ENCODE measurements at places on chromosomes 2 and 18. TPM values are rescaled to one million over a fixed set of nuclear protein-coding genes. Genes with fewer than 3 reads are reported as not detected.
A peak's percentile ranks its signal among the peaks of the same experiment; 100 is the strongest.

Gene SKOR2
- total RNA-seq = not detected

Gene MARCHF4
- 1.4 TPM for total RNA-seq

Gene SANBR
- total RNA-seq = 12.1 TPM

Gene FSIP2
- total RNA-seq = 1.7 TPM

- H3K4me1 ChIP-seq = peaks cover 57% of the 10 kb centered on the region
- H3K4me3 ChIP-seq = no peak overlapping the region
- H3K27me3 ChIP-seq = no peaks in the 10 kb centered on the region
- DNase-seq = no peak
- H3K27ac ChIP-seq = no peak overlapping the region
Observed at GRCh38 chr18:9711361-9712129, 3.4 kb downstream of the RAB31 start.

- peaks cover 8% of the 10 kb centered on the region for H3K36me3 ChIP-seq
- H3K4me1 ChIP-seq = peaks cover 52% of the 10 kb centered on the region
- H3K4me3 ChIP-seq = no peak overlapping the region
- H3K27me3 ChIP-seq = no peaks in the 10 kb centered on the region
Observed at GRCh38 chr2:43276962-43277391, 50.6 kb upstream of the ZFP36L2 start.

- peaks cover 10% of the 10 kb centered on the region for H3K36me3 ChIP-seq
- DNase-seq = no peak
- no peaks in the 10 kb centered on the region for H3K4me1 ChIP-seq
- no peak overlapping the region for H3K4me3 ChIP-seq
Observed at GRCh38 chr2:241179899-241180298, 8.6 kb upstream of the ANO7 start.

- H3K27me3 ChIP-seq = no peaks in the 10 kb centered on the region
- H3K4me3 ChIP-seq = no peak overlapping the region
- peaks cover 96% of the 10 kb centered on the region for H3K4me1 ChIP-seq
- peaks cover 4% of the 10 kb centered on the region for H3K36me3 ChIP-seq
- peak overlapping the region; percentile 78 for H3K27ac ChIP-seq
- no peak for DNase-seq
Observed at GRCh38 chr2:109168086-109168485, 39.1 kb downstream of the SH3RF3 start.

- no peak overlapping the region for H3K4me3 ChIP-seq
- no peak for DNase-seq
- H3K36me3 ChIP-seq = no peaks in the 10 kb centered on the region
- H3K27ac ChIP-seq = no peak overlapping the region
Observed at GRCh38 chr2:38080346-38080745, 4.4 kb upstream of the CYP1B1 start.

DNA sequence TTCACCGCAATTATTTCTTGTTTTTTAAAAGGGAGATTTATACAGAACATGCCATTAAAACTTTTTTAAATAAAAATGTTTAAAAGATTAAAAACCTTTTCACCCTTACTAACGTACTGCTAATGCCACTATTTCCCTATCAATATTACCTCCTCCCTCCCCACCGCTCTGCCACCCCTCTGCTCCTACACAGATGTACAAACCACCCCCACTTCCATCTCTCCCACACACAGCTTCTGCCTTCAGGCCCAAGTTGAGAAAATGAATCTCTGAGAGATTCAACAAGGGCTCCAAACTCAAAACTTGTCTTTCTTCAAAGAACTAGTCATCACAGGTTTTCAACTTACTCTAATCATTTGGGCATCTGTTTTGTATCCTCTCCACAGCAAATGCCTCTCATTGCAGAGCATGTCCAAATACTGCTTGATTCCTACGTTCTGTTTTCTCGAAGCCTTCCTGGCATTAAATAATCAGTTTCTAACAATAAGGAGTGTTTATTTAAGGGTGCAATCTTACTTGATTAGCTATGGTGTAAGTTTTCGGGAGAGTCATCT is 32.1 kb downstream of the FARSB start:
- no peaks in the 10 kb centered on the region for H3K27me3 ChIP-seq
- H3K4me1 ChIP-seq = peaks cover 10% of the 10 kb centered on the region
- H3K4me3 ChIP-seq = no peak overlapping the region
- H3K27ac ChIP-seq = no peak overlapping the region
- H3K36me3 ChIP-seq = peaks cover 23% of the 10 kb centered on the region

DNA sequence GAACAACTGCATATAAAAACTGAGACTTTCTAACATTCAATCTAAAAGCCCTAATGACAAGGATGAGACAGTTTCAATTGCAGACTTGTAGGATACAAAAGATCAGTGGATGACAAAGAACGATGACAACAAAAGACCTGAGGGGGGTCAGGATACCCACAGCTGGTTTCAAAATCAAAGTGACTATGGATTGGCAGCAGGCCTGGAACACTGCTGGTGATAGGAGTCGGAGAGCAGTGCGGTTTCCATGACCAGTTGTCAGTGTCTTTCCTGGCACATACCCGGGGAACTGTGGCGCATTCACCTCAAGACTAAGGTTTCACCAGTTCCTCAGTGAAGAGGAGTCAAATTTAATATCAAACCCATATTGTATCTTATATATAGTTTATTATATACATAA is 42.0 kb downstream of the EHD3 start:
- H3K27ac ChIP-seq = no peak overlapping the region
- peaks cover 2% of the 10 kb centered on the region for H3K27me3 ChIP-seq
- H3K36me3 ChIP-seq = no peaks in the 10 kb centered on the region
- peaks cover 11% of the 10 kb centered on the region for H3K4me1 ChIP-seq
- DNase-seq = no peak

DNA sequence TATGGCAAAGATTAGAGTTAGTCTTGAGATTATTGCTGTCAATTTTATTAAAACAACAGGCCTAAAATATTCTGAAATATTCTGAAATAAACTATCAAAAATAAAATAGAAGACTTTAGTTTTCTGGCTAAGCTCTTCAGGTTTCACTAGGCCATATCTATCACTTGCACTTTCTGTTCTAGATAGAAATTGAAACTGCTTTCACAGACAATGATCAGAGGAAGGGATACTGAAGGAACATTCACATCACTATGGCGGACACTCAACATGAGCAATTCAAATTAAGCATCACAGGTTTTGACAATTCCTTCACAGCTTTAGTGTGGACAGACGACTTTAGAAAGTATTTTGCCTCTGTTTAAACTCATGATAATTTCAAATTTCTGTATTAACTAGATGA is 586.4 kb upstream of the REG3G start:
- peaks cover 3% of the 10 kb centered on the region for H3K27me3 ChIP-seq
- no peaks in the 10 kb centered on the region for H3K36me3 ChIP-seq
- no peak for DNase-seq
- no peak overlapping the region for H3K27ac ChIP-seq

- no peaks in the 10 kb centered on the region for H3K27me3 ChIP-seq
- H3K27ac ChIP-seq = no peak overlapping the region
- H3K36me3 ChIP-seq = no peaks in the 10 kb centered on the region
- no peak for DNase-seq
Observed at GRCh38 chr2:42125841-42126594, 43.1 kb upstream of the EML4 start.

GRCh38 chr2:71347517-71347916 is 15.9 kb downstream of the ZNF638 start:
- H3K27ac ChIP-seq = no peak overlapping the region
- peaks cover 17% of the 10 kb centered on the region for H3K36me3 ChIP-seq
- peaks cover 17% of the 10 kb centered on the region for H3K4me1 ChIP-seq
- DNase-seq = no peak
- H3K27me3 ChIP-seq = no peaks in the 10 kb centered on the region

- no peak for DNase-seq
- H3K4me3 ChIP-seq = no peak overlapping the region
- H3K27me3 ChIP-seq = no peaks in the 10 kb centered on the region
- H3K36me3 ChIP-seq = peaks cover 17% of the 10 kb centered on the region
- H3K4me1 ChIP-seq = peaks cover 39% of the 10 kb centered on the region
- H3K27ac ChIP-seq = no peak overlapping the region
Observed at GRCh38 chr2:96197546-96198255, 10.9 kb downstream of the STARD7 start.

GRCh38 chr2:85160966-85161960 is 28.1 kb downstream of the TCF7L1 start:
- no peak overlapping the region for H3K4me3 ChIP-seq
- no peak for DNase-seq
- peak overlapping the region; percentile 82 for H3K27ac ChIP-seq
- H3K4me1 ChIP-seq = peaks cover 66% of the 10 kb centered on the region
- H3K27me3 ChIP-seq = no peaks in the 10 kb centered on the region

DNA sequence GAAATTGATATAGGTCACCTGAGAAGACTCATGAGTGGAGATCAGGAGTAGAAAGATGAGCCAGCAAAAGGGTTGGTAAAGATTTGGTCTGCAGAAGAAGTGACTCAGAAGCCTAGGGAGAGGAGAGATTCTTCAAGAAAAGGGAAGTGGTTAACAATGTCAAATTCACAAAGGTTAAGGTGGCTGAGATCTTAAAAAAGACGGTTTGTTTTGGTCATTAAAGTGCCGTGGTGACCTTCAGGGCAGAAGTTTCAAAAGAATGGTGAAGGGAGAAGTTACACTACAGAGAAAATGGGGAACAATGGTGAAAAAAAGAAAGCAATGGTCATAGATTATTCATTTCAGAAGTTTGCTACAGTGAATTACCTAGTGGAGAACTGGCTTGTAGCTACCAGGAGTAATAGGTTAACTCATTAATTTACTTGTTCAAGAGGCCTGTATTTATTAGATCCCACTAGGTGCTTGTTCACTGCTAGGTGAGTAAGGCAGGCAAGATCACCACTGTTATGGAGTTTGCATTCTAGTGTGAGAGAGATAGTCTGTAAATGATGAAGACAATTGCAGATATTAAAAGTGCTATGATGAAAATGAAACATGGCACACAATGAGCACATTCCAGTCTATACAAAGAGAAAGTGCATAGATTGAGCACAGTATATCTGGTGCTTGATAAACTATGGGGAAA is 43.0 kb downstream of the FBXO48 start:
- no peak overlapping the region for H3K4me3 ChIP-seq
- DNase-seq = no peak
- H3K4me1 ChIP-seq = peaks cover 15% of the 10 kb centered on the region
- H3K36me3 ChIP-seq = peaks cover 1% of the 10 kb centered on the region

- no peak overlapping the region for H3K4me3 ChIP-seq
- H3K27ac ChIP-seq = no peak overlapping the region
- no peaks in the 10 kb centered on the region for H3K27me3 ChIP-seq
- H3K4me1 ChIP-seq = peaks cover 3% of the 10 kb centered on the region
- DNase-seq = no peak
Observed at GRCh38 chr2:96808176-96808837, 7.8 kb upstream of the CNNM3 start.

DNA sequence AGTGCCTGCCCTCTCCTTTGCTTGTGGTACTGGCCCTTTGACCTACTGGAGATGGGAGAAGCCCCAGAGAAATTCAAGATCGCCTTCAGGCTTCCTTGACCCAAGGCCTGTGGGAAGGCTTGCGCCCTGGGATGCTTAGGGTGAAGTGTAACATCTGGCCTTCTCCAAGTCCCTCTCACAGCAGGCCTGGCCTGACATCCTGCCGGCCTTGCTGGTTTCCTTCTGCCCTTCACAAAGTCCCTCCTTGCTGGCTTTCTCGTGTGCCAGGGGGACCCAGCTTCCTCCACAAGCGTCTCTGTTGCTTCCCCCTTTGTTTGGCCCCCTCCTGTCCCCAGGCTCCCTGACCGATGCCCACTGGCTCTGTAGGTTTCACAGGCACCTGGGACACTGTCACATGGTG is 26.4 kb downstream of the TCF7L1 start:
- peaks cover 65% of the 10 kb centered on the region for H3K4me1 ChIP-seq
- H3K4me3 ChIP-seq = no peak overlapping the region
